ENCODE measurements at places on chromosomes 1 and 21.

DNA sequence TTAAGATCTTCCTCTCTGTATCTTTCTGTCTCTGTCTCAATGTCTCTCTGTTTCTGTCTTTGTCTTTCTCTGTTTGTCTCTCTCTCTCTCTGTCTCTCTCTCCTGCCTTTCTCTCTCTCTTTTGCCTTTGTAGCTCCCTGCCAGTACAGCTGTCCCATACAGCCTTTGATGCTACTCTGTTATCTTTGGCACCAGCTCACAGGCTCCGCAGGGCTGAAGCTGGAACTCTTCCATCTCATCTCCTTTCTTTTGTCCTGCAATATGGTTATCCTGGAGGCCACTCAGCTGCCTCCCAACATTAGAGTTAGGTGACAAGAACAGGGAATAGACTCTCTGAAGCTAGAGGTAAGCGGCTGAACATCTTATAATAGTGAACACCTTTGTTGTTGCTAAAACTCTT, 354.3 kb upstream of the NEGR1 start:
- H3K27me3 ChIP-seq, result no peaks in the 10 kb centered on the region
- H3K36me3 ChIP-seq, result no peaks in the 10 kb centered on the region
- no peaks in the 10 kb centered on the region for H3K4me1 ChIP-seq
- H3K27ac ChIP-seq, result no peak overlapping the region

GRCh38 chr1:28983091-28983490, 68.7 kb downstream of the EPB41 start:
- peaks cover 4% of the 10 kb centered on the region for H3K4me1 ChIP-seq
- DNase-seq, result no peak
- H3K27me3 ChIP-seq, result no peaks in the 10 kb centered on the region

DNA sequence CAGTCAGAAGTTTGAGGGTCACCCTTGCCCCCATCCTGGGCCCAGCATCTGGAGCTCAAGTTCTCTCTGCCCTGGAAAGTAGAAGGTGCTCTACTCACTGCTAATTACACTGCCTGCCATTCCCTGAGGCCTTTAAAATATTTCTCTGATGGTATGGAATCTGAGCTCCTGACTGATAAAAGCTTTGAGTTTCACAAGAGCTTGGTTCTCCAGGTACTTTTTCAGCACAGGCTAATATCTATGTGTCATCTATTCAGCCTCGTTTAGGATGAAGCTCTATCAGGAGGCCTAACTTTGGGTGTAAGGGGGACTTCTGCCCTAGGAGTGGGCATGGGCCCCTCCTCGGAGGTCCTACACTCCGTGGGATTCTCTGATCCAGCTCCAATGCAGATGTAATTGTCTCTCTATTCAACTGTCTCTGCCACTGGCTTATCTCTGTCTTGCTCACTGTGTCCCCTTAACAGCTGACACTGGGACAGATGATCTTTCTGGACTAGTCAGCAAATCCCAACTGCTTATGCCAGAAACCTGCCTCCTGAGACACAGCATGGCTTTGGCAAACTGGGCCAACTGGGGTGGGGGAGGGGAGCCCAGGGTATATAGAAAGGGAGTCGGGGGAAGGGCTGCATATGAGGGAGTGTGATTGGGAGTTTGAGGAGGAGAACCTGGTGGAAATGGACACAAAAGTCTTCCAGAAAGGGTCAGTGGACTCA, 104.2 kb upstream of the GADD45A start:
- no peak overlapping the region for H3K27ac ChIP-seq
- no peaks in the 10 kb centered on the region for H3K27me3 ChIP-seq
- no peak for DNase-seq
- no peaks in the 10 kb centered on the region for H3K4me1 ChIP-seq

- no peaks in the 10 kb centered on the region for H3K36me3 ChIP-seq
- no peaks in the 10 kb centered on the region for H3K27me3 ChIP-seq
- H3K4me3 ChIP-seq, result no peak overlapping the region
- no peaks in the 10 kb centered on the region for H3K4me1 ChIP-seq
Observed at GRCh38 chr1:179169616-179170467, 59.6 kb downstream of the ABL2 start.

GRCh38 chr1:9340172-9340854, 47.6 kb downstream of the SPSB1 start:
- H3K4me1 ChIP-seq, result peaks cover 61% of the 10 kb centered on the region
- H3K4me3 ChIP-seq, result no peak overlapping the region
- H3K27me3 ChIP-seq, result no peaks in the 10 kb centered on the region
- H3K27ac ChIP-seq, result peak overlapping the region; percentile 78
- DNase-seq, result no peak
- H3K36me3 ChIP-seq, result no peaks in the 10 kb centered on the region

DNA sequence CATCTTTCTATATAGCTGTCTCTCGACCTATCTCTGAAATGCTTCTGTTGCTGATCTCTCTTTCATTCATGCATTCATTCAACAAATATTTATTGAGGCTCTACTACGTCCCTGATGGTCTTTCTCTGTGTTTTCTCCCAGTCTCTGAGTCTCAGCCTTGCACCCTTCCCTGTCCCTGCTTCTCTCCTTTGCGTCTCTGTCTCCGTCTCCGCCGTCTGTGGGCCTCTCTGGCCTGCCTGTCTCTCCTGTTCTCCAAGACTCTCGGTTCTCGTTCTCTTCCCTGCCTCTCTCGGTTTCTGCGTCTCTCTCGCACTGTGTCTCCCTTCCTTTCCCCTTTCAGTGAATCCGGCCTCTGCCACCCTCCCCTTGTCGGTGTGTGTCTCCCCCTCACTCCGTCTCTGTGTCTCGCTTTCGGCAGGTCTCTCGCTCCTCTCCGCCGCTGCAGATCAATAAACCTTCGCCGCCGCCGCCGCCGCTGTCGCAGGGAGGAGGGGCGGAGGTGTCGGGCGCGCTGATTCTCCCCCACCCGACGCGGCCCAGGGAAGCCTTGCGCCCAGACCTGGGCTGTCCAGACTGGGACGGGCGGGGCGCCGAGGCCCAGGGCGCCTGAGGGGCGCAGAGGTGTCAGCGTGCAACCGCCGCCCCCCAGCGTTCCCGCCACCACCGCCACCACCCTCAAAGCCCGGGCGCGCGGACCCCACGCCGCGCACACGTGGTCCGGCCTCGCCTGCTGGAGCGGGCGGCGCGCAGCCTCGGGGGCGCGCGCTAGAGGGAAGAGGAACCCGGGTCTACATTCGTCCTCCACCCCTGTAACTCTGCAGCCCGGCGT, 3.0 kb downstream of the EFNA3 start:
- no peaks in the 10 kb centered on the region for H3K36me3 ChIP-seq
- H3K4me3 ChIP-seq, result peak overlapping the region; percentile 8
- H3K4me1 ChIP-seq, result peaks cover 72% of the 10 kb centered on the region
- DNase-seq, result peak; percentile 54
- H3K27me3 ChIP-seq, result peaks cover 54% of the 10 kb centered on the region
- peak overlapping the region; percentile 94 for H3K27ac ChIP-seq

DNA sequence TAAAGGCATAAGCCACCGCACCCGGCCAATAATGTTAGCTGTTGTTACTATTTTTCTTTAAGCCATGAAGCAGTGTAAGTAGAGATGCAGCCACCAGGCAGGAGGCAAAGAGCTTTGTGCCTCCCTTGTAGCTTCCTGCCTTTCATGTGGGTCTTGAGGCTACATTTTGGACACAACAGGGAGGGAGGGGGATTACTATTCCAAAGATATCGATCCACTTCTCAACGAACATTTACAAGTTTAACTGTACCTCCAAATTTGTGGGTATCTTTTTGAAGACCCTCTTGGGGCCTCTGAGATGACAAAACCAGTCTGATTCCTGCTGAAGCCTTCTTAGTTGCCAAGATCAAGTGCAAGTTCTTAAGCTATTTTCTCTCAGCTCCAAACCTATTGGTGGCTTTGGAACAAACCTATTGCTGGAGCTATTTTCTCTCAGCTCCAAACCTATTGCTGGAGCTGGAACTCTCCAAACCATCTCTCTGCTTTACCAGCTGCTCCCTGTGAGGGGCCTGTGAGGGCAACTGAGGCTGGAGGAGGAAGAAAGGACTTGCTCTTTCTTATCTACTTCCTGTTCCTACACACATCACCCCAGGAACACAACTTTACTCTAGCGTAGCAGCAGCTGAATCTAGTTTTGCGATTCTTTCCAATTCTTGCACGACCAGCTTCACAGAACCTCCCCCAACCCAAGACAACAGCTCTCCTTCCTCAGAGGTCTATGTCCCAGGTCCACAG, 16.1 kb upstream of the RCAN3 start:
- DNase-seq, result no peak
- no peaks in the 10 kb centered on the region for H3K36me3 ChIP-seq
- no peaks in the 10 kb centered on the region for H3K27me3 ChIP-seq
- H3K4me3 ChIP-seq, result no peak overlapping the region
- no peaks in the 10 kb centered on the region for H3K4me1 ChIP-seq

DNA sequence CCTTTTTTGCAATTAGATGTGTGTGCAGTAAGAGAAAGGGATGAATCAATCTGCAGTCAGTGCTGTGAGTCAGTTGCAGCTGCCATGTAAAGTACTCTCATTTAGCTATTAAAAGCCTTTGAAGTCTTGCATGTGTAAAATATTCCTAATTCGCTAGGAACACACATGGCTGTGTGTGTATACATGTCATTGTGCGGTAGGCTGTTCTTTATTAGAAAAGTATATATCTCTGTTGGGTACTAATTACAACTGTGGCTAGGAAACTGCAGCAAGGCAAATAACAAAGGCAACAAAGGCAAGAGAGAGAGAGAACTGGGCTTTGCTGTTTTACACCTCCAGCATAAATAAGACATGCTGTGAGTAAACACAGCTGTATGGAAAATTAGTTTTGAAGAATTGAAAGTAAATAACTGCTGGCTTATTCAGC, 41.7 kb downstream of the EPB41 start:
- H3K36me3 ChIP-seq, result no peaks in the 10 kb centered on the region
- H3K27ac ChIP-seq, result no peak overlapping the region
- H3K27me3 ChIP-seq, result no peaks in the 10 kb centered on the region
- no peak for DNase-seq

GRCh38 chr1:152795686-152796085, 835 bp upstream of the LCE1D start:
- H3K4me1 ChIP-seq, result no peaks in the 10 kb centered on the region
- no peak overlapping the region for H3K4me3 ChIP-seq
- DNase-seq, result no peak
- no peak overlapping the region for H3K27ac ChIP-seq

DNA sequence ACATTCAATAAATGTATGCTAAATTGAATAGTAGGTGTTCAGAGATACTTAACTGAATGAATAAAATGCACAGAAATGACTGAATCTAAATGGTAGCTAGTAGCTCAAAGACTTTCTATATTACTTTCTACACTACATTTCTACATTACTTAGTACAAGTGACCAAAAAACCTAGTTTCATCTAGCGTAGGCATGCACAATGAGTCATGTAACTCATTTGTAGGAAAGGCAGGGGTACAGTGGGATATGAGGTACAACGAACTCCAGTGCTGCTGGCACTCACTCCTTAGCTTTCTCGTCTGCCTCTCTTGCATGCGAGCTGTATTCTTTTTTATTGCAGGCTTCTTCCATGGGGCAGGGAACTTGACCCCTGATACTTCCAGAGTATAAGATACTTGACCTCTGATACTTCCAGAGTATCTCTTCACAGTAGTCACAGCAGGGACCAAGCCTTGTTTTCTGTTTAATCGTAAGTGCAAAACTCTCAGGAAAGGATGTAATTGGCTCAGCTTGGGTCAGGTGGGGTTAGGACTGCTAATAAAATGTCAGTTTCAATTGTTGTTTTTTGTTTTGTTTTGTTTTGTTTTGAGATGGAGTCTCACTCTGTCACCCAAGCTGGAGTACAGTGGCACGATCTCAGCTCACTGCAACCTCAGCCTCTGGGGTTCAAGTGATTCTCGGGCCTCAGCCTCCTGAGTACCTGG, 4.9 kb upstream of the ATP2B4 start:
- no peak for DNase-seq
- H3K27ac ChIP-seq, result no peak overlapping the region
- H3K27me3 ChIP-seq, result no peaks in the 10 kb centered on the region
- peaks cover 23% of the 10 kb centered on the region for H3K4me1 ChIP-seq
- H3K4me3 ChIP-seq, result no peak overlapping the region
- no peaks in the 10 kb centered on the region for H3K36me3 ChIP-seq

GRCh38 chr1:92481971-92482664, 4.6 kb downstream of the GFI1 start:
- peaks cover 65% of the 10 kb centered on the region for H3K4me1 ChIP-seq
- H3K27ac ChIP-seq, result peak overlapping the region; percentile 73
- peaks cover 89% of the 10 kb centered on the region for H3K27me3 ChIP-seq
- peak overlapping the region; percentile 0 for H3K4me3 ChIP-seq
- H3K36me3 ChIP-seq, result no peaks in the 10 kb centered on the region

DNA sequence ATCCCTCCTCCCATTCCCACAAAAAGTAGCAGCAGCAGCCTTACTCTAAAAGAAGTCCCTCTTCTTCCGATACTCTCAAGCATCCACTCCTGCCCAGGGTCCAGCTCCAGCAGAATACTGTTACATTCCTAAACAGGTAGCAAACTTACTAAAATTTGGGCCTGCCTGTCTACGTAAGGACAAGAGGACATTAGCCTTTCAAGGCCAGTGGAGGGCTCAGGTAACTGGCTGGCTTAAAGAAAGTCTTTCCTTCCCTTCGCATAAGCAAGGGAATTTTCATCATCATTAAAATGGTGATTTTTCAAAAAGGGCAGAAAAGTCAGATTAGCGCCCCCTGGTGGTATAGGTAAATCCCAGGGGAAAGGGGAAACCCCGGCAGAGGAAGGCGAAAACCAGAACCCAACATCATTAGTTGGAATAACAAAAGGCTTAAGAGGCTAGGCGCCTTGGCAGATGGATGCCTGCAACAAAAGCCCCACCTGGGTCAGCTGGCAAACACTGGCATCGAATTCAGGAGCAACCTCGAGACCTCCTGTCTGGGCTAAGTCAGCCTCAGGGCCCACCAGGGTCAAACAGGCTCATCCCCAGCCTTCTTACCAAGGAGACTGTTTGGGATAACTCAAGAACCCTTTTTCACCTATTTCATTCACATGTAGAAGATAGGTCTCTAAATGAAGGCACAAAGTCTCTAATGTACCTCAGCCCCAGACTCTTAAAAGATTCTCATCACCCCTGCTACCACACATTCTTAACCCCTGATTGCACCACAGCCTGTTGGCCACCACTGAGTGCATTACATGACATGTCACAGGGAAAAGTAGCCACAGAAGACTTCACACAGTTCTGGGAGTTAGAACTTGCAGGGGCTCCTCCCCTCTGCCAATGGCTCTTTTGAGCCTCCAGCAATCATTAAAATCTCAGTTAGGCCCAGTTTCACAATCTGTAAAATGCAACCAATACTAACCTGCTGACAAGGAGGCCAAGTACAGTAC, 36.7 kb downstream of the ERI3 start:
- H3K27me3 ChIP-seq, result no peaks in the 10 kb centered on the region
- no peak overlapping the region for H3K4me3 ChIP-seq
- H3K4me1 ChIP-seq, result no peaks in the 10 kb centered on the region
- H3K27ac ChIP-seq, result no peak overlapping the region

- H3K4me1 ChIP-seq, result peaks cover 3% of the 10 kb centered on the region
- H3K4me3 ChIP-seq, result no peak overlapping the region
- H3K36me3 ChIP-seq, result no peaks in the 10 kb centered on the region
- no peak overlapping the region for H3K27ac ChIP-seq
- DNase-seq, result no peak
Observed at GRCh38 chr1:85153149-85153891, 47.5 kb downstream of the SYDE2 start.
